Stimulated activated CD8-positive, alpha-beta memory T cell treated with anti-CD3 and anti-CD28 coated beads, Interleukin-2, amount 100 ng/mL, for 1 hour (primary cell): ENCODE measurements at places on chromosomes 1 and 21.

DNA sequence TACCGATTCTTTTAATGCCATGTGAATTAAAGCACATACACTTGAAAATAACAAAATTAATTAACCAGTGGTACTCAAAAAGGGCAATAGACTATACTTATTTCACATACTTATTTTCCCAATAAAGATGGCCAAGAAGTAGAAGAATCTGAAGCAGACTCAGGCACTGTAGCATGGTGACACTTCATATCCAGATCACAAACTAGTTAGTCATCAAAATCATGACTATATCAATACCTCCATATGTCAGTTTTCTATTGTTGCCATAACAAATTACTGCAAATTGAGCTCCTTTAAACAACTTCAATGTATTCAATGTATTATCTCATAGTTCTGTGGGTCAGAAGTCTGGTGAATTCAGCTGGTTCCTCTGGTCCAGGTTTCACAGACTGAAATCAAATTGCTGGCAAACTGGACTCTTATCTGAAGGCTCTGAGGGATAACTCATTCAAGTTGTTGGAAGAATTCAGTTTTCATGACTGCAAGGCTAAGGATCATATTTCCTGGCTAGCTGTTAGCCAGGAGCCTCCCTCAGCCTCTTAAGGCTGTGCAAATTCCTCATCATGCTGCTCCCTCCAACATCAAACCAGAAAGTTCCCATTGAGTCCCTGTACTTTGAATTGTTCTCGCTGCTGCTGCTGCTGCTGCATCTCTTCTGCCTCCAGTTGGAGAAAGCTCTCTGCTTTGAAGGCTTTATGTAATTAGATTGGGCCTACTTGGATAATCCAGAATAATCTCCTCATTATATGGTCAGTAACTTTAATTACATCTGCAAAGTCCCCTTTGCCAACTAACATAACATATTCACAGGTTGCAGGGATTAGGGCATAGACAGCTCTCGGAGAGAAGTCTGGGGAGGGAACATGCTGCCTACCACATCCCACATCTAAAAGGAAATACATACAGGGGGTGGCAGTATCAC is 91.5 kb downstream of the MRPL39 start:
- DNase-seq: no peak

- no peak for DNase-seq
Observed at GRCh38 chr1:206540044-206540780, 32.9 kb downstream of the RASSF5 start.

DNA sequence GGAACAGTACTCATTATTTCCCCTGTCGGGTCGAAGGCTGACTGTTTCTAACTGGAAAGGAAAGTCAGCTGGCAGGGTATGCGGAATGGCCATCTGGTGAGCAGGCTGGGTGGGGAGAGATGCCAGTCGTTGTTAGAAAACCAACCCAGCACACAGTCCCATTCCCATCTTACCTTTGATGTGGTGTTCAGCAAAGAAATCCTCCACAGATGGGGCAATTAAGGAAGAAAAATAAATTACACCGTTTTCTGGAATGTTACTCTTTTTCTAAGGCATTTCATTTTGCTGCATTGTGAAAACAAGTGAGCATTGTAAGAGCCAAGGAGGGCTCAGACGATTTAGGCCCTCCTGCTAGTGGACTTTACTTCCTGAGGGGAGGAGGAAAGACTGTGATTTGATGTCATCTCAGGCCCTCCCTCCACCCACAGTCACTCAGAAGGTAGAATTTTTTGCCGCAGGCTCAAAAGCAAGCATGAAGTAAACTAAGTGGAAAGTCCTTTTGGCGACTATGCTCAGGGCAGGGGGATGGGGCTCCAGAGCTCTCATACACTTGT is at the start of gene SLC16A4:
Gene SLC16A4, minus strand, starts transcription at position 335 of the 554 bp plus-strand sequence. CDS start 1,703 bp downstream, outside the sequence.
- DNase-seq: no peak

DNA sequence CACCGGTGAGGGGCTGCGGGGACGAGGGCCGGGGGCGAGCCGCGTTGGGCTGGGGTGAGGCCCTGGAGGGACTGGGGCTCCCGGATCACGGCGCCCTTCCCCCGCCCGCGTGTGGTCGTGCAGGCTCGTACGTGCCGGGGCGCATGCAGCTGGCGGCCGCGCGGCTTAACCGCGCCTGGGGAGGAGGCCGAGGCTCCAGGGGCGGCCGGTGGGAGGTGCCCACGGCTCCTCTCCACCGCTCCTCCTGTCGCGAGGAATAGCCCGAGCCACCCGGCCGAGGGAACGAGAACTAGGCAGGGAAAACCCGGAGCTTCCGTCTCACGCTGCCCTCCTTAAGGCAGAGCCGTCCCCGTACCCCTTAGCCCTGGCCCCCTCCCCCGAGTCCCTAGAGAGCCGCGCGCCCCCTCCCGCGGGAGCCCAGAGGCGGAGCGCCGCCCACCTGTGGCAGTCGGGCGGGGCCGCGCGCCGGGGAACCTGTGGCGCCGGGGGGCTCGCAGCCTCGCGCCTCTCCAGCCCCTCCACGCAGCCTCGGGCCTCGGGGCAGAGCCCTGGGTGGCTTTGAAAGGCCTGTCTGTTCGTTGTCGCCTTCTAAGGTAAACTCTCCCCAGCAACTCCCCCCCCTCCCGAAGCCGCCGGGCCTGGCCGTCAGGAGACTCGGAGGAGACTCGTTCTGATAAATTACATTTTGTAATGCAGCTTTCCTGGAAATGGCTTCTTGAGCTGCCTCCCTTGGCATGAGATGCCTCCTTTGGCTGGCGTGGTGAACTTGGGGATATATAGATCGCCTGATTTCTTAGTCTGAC is 746 bp downstream of the AK4 start:
- no peak for DNase-seq

DNA sequence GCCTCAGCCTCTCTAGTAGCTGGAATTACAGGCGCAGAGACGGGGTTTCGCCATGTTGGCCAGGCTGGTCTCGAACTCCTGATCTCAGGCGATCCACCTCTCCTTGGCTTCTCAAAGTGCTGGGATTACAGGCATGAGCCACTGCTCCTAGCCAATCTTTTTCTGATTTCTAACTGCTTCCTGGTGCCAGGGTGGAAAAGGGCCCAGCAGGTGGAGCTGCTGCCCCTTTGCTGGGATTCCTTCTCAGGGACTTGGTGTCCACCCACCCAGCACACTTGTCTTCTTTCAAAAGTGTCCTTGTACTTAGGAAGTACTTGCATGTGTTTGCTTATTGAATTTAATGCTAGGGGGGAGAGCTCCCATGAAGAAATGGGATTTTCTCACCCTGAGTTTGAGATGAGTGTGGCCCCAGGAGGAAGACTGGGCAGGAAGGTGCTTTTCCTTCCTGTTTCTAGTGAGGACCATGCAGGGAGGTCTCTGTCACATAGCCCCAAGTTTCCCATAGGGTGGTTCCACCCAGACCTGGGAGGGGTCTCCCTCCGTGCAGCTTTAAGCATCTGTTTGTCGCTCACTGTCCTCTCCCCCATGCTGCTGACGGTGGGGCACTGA is 14.2 kb downstream of the UTP11 start:
- DNase-seq: no peak

DNA sequence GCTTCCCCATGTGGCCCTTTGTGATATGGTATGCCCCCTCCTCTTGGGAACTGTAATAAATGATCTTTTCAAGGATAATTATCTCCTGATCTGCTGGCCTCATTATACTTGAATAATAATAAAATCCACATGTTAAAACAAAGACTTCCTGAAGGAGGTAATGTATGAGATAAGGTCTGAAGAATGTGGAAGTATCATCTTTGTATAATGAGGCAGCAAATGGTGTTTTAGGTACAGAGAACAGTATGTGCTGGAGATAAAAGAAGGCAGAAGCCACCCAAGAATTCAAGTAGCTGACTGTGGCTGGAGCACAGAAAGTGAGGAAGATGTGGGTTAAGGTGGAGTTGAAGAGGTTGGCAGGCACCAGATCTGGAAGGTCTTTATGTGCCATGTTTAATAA is 12.8 kb upstream of the COG2 start:
- DNase-seq: no peak

GRCh38 chr1:66283622-66284041 is 250.3 kb upstream of the SGIP1 start:
- DNase-seq: no peak

GRCh38 chr1:3399732-3400131 is 54.7 kb upstream of the ARHGEF16 start:
- DNase-seq: no peak

GRCh38 chr1:194447636-194448035 is 1261.2 kb upstream of the B3GALT2 start:
- DNase-seq: no peak

GRCh38 chr1:24186711-24186992 is 437 bp downstream of the IFNLR1 start:
- DNase-seq: no peak

DNA sequence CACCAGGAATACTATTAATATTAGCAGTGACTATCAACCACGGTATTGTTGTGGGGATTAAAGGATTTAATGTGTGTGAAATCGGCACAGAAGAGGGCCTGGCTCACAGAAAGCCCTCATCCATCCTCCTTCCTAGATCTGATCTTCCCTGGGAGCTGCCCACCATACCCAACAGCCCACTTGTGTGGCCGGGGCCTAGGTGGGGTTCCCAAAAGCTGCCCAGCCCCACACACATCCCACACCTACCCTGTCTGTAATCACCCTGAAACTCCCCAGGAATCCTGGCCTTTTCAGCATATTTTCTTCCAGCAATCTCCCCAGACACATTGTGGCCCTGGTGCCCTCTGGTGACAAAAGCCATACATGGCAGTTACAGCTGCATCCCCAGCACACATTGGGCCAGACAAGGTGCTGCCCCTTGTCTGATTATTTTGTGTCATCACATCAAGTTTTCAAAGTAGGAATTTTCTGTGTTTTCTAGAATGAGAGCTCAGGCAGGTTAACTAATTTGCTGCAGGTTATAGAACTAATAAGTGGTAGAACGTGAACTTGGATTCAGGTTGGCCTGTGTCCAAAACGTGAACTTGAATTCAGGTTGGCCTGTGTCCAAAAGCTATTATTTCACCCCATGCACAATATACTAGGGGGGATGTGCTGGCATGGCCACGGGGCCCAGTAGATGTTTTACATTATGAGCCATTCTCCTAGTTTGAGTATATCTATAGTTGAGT is 5.3 kb upstream of the SLC6A9 start:
- DNase-seq: peak; percentile 11

DNA sequence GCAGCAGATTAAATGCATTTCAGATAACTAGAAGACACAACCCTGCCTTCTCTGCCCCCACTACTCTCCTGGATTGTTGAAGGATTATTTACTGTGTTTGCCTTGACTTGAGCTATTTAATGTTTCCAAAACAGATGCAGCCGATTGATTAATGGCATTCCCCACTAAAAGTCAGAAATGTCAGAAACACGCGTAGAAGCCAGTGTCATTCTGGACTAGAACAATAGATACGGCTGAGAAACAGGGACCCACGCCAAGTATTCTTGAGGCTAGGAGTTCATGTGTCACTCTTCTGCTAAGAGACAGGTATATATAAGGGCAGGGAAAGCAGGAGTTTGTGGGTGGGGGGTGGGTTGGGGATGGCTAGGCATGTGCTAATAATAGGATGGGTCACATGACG is 366.7 kb upstream of the PROX1 start:
- DNase-seq: no peak

DNA sequence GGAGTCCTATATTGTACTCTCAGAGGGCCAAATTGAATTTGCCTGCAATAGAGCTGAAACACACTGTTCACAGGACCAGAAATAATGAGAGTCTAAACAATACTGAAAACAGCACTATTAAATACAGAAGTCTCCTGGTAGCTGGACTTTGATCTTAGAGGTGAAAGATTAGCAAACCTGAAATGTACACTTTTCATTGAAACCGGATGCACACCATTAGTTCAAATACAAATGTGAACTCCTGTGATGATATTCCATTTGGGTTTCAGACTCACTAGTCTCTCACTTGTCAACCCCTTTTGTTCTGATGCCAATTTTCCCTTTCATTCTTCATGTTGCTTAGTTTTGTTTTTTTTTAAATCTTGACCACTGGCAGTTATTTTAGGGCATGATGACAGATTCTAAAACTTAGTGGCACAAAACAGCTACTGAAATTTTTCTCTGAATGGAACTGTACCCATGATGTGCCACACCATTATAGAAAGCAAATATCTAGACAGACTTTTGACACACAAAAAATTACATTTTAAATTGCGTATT is 5.9 kb upstream of the TNFSF4 start:
- DNase-seq: no peak

GRCh38 chr1:175133673-175134435 is 58.7 kb downstream of the KIAA0040 start:
- no peak for DNase-seq

GRCh38 chr1:23395154-23395724 is 25.6 kb upstream of the ZNF436 start:
- no peak for DNase-seq

DNA sequence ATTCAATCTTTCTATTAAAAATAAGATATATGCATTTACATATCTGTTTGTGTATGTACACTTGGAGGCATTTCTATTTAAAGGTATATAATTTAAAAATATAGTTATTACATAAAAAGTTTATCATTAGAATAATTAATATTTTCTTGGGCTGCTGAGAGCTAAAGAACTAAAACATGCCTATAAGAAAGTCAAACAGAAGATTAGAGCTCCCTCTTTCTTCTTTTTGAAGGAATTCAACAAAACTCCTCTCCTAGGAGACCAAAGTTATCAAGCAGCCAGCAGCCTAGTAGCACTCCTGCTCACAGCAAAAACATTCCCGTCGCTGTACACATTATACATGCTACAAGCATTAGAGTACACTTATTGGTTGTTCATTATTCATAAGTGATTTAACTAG is 216.4 kb downstream of the VAV3 start:
- DNase-seq: no peak

- no peak for DNase-seq
Observed at GRCh38 chr1:228283476-228284147, 75.8 kb downstream of the OBSCN start.

GRCh38 chr1:43463479-43463878 is 9.7 kb upstream of the HYI start:
- DNase-seq: no peak
